ENCODE measurements at places on chromosomes 1 and 21. TPM values are rescaled to one million over a fixed set of nuclear protein-coding genes. Genes with fewer than 3 reads are reported as not detected.

RIPPLY3 gene
- 0.11 TPM for total RNA-seq

DNA sequence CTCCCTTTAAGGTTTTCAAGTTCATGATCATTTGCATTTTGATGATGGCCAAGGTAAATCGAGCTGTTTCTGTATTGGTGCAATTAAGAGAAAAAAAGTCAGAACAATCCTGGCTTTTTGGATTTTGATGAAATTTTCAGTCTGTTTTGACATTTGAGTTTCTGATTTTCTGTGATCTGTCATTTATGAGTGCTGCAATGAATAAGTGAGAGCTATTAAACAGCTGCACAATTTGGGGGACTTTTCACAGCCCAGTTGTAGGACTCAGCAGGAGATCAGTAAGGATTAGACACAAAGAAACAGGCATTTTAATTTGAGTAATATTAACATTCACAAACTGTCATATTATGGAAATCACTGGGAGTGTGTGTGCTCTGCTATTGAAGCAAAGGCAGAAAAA is 452.9 kb upstream of the CXADR start:
- DNase-seq, result no peak

GRCh38 chr1:150186789-150187559 is 37.3 kb downstream of the PLEKHO1 start:
- no peak for DNase-seq

- DNase-seq, result no peak
Observed at GRCh38 chr1:88549536-88549935, 134.5 kb upstream of the PKN2 start.

NUP210L gene
- total RNA-seq, result 0.06 TPM

All from left colon (tissue), 2 donors.